ENCODE measurements at places on chromosomes 5 and 9.

DNA sequence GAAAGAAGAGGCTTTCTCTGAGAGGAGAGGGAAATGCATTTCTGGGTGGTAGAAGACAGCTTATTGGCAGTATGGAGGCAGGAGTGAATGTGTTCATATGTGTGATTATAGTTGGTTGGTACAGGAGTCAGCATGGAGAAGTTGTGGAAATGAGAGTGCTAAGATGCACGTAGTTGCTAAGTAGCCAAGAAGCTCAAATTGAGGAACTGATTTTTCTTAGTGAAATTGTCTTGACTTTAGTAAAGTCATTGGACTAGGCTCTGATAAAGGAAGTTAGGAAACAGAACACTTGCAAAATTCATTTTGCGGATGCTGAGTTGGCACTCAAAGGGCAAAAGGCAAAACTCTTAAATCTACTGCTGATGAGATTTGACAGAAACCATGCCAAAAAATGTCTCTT, 158.9 kb upstream of the VCAN start:
- no peak for DNase-seq

DNA sequence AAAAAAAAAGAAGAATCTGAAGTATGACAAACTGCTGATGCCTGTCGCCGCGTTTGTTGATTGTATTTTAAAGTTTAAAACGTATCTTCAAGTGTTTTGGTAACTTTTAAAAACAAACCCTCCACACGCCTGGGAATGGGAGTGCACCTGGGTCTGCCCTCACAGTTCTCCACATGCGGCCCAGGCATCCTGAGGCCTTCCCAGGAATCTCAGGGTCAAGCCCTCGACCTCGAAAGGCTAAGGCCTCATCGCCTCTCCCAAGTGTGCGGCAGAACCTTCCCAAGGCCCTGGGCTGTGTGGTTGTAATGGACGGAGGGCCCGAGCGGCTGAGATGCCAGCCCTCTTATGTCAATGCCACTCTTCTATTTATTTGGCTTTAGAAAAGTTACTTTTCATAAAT, 94.4 kb downstream of the CAMSAP1 start:
- DNase-seq, result no peak

DNA sequence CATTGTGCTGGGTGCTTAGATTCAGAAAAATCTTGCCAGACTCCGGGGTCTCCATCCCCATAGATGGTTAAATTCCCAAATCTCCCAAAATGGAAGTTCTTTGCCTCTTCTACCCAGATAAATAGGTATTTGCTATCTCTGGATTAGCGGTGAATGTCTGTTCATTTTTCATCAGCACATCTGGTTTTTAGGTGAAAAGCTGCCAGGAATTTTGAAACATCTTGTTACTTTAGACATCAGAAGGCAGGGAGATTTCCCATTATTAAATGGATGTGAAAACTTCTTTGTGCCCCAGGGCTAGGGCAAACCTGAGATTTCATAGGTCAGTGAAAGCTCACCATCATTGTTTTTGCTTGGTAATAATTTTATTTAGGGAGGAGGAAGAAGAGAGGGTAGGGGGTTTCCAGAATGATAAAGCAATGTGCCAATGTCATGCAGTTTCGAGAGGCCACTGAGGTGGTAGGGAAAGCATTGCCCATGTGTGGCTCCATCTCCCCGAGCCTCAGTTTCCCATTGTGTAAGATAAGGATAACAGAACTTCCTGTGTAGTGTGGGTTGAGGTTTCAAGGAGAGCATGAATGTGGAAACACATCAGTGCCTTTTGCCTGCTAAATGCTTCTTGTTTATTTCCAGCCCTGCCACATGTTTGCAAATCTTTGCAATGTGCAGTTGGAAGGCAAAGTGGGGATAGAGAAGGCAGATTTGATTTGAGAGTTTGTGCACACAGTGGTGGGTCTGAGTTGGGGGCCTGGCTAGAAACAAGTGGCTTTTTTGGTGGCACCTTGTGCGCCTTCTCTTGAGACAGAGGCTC, 147.2 kb upstream of the KLF4 start:
- no peak for DNase-seq

DNA sequence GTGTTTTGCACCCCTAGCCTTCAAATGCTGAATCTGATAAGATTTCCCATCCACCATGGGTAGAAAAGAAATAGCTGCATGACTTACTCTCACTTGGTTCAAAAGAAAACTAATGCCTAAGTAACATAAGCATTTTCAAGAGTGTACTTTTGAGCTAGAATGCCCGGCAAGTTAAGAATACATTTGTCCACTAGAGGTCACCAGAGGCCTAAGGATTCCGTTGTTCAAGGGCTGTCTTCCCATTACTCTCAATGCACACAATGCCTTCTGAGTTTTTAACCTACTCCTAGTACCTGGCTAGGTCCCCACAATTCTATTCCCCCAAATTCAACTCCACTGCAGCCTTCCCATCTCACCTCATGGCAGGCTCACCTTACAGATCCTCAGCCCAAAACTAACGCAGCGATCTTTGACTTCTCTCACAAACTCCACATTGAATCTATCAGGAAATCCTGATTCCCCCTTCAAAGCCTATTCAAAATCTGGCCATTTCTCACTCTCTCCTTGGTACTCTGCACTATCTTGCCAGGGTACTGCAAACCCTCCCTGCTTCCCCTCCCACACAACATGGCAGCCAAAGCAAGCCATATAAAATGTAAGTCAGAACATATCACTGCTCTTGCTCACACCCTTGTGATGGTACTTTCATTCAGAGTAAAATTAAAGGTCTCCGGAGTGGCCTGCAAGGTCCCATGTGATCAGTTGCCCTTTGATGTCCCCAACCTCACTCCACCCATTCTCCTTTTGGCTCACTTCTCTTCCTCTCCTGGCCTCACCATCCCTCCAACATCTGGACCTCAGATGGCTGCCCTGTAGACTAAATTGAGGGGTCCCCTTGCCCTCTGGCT, 13.4 kb downstream of the OXCT1 start:
- no peak for DNase-seq

DNA sequence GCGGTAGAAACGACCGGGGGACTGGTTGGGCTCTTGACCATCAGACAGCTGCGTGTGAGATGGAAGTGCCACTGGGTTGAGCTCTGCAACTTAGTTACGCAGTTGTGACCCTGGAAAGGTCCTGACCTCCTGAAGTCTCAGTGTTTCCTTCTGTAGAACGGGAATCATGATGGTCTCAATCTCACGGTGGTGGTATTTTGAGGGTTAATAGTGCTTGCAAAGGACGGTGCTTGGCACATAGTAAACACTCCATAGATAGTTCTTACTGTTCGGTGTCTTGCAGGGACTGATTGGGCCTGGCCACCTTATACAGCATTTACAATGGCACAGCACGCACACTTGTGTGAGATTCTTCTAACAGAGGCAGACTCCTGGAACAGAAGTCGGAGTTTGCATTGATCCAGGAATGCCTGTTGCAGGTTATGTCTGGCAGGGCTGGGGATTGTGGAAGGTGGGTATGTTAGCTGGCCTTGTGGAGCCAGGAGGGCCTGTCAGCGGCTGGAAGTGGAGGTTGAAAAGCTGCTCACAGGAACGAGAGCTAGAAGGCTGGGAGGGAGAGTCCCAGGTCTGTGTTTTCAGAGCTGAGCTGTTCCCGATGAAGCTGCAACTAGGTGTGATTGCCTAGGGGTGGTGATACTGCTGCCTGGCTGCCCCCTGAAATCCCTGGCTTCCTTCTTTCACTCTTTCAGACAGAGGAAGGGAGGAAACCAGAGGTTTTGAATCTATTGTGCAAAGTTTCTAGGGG, 962 bp upstream of the TXN start:
- no peak for DNase-seq

- no peak for DNase-seq
Observed at GRCh38 chr9:127162864-127163365, 40.5 kb upstream of the ANGPTL2 start.
